ENCODE measurements at places on chromosomes 2 and 18.
A peak's percentile ranks its signal among the peaks of the same experiment; 100 is the strongest.

- no peak for DNase-seq
These were observed 37.7 kb upstream of the CNGA3 start for GRCh38 chr2:98308532-98308931.

DNA sequence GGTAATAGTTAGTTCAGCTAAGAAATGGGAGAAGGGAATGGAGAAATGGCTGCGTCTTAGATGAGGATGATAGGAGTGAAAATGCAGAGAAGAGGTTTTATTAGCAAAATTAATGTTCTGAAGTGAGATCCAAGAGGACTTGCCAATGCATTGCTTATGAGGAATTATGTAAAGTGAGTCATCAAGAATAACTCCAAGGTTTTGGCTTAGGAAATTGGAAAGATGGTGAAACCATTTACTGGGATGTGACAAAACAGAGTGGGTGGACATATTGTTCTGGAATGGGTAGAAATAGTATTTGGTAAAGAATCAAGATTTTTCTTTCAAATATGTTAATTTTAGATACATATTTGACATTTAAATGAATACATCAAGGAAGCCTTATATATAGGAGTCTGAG is 306.6 kb upstream of the CYRIA start:
- DNase-seq, result no peak

DNA sequence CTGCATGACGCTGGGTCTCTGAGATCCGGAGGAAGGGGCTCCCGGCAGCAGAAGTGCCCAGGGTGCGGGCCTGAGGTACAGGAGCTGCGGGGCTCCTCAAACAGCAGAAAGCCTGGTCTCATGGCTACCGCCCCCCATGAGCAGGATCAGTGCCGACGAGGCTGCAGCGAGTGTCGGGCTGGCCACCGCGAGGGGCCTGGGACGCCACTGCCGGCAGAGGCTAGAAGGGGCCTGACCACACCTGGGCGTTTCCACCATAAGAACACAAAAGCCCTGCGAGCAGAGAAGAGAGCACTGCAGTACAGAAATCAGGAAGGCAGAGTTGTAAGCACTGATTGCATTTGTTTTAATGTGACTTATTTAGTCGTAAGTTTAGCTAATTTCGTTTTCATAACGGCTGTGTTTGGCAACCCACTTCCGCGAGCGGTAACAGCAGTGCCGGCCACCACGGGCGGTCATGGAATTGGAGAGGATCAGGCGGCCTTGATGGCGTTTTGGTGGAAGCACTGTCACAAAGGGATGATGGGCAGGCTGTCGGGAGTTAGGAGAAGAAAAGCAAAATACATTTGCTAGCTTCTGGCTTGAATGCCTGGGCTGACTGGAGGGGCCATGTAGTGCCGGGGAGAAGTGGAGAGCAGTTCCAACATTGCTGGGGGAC is 117.4 kb downstream of the HDAC4 start:
- no peak for DNase-seq

GRCh38 chr2:68734688-68735525 is at the start of gene ARHGAP25:
Gene ARHGAP25 (plus strand): TSS chr2:68734811. CDS start chr2:68735200, 389 bp downstream.
- peak; percentile 84 for DNase-seq

- peak; percentile 80 for DNase-seq
These were observed 63.3 kb downstream of the RAB31 start for GRCh38 chr18:9771261-9771976.

DNA sequence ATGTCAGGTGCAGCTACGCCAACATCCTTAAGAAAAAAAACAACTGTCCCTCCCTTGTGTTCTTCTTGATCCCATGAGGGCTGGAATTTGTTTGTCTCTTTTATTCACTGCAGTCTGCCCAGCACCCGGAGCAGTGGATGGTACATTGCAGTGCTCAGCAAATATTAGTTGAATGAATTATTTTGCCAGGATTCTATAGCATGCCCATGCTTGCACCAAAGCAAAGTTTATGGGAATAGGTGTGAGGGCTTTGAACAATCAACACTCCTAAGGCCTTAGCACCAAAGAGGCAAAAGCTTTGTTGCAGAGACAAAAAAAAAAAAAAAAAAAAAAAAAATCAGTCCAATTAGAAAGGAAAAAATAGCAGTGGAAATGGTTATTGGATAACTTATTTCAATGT is 28.7 kb upstream of the DCC start:
- no peak for DNase-seq

GRCh38 chr2:214193943-214194342 is 216.9 kb upstream of the VWC2L start:
- no peak for DNase-seq

DNA sequence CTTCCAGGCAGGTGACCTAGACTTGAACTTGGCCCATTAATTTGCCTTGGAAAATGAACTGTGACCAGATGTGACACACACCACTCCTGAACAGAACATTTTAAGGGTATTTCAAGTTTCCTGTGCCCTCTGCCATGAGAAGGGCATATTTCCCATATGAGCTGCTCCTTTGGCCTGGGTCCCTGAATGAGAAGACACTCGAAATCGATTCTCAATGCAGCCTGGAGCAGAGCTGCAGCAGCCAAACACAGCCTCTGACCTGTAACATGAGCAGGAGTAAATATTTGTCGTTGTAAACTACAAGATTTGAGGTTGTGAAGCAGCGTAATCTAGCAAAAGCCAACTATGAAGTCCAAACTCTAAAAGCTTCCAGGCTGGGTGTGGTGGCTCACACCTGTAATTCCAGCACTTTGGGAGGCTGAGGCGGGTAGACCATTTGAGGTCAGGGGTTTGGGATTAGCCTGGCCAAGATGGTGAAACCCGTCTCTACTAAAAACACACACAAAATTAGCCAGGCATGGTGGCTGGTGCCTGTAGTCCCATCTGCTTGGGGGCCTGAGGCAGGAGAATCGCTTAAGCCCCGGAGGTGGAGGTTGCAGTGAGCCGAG is 30.1 kb upstream of the SOS1 start:
- DNase-seq, result no peak

Measured in activated CD4-positive, alpha-beta T cell treated with anti-CD3 and anti-CD28 coated beads for 36 hours (primary cell).